Neural progenitor cell (in vitro differentiated cells): ENCODE measurements at places on chromosomes 5 and 9. TPM values are rescaled to one million over a fixed set of nuclear protein-coding genes. Genes with fewer than 3 reads are reported as not detected.

The NTRK2 gene
- total RNA-seq, result 0.02 and 0.03 TPM in 2 replicates

The LRRTM2 gene
- not detected in 2 replicates for total RNA-seq

The GGTA1 gene
- not detected in 2 replicates for total RNA-seq

The PDE4D gene
- 2.0 and 2.3 TPM in 2 replicates for total RNA-seq

The TERT gene
- total RNA-seq, result 2.4 and 14.8 TPM in 2 replicates

The STPG3 gene
- total RNA-seq, result not detected in 2 replicates

The CENPK gene
- total RNA-seq, result 73.7 and 134 TPM in 2 replicates

DNA sequence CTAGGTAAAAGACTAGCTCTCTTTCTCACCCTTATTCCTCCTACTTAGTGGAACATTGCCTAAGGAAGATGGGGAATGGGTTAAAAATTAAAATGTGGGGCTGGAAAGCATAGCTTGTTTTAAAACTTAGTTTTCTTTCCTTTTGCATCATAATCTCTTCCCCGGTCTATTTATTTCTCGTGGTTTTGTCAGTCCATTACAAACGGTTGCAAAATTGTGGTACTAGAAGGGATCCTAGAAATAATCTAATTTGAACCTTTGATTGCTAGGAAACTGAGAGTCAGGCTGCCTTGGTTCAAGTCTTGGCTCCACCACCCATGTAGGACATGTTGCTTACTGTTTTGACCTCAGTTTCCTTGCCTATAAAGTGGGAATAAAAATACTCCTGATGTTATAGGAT lies 1.3 kb downstream of the IL31RA start:
- no peak for DNase-seq
- H3K4me1 ChIP-seq, result no peaks in the 10 kb centered on the region
- H3K27me3 ChIP-seq, result no peaks in the 10 kb centered on the region
- H3K36me3 ChIP-seq, result no peaks in the 10 kb centered on the region

DNA sequence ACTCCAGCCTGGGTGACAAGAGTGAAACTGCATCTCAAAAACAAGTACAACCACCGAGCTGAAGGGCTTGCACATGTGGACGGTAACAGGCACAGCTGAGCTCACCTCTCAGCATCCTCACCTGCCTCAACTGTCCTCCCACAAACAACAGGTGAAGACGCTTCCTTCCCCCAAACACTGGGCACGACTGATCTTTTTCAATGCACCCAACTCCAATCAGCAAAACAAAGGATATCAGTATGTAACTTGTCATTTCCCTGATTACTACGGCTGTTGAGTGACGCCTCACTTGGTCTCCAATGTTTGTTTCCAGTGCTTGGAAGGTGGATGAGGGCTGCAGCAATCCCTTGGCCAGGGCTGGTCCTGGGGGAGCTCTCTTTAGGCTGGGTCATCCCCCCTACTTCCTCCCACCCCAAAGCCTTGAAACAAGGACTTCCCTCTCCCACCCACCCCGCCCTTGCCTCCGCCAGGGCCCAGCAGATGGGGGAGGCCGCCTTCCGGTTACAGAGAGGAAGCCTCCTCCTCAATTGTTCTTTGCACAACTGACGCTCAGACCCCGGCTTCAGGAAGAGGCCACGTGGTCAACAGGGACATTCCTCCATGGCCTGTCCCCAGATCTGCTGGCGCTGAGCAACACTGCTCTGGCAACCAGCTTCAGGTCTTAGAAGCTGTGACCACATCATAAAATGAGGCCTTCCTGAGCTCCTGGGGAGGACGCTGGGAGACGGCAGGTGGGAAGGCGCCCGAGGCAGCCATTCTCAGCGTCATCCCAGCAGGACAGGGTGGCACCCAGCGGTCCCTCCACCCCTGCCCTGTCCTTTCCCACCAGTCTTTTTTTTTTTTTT lies 5.9 kb downstream of the FAM78A start:
- no peak overlapping the region for H3K4me3 ChIP-seq
- H3K27ac ChIP-seq, result no peak overlapping the region
- H3K4me1 ChIP-seq, result peaks cover 14% of the 10 kb centered on the region
- H3K27me3 ChIP-seq, result peaks cover 14% of the 10 kb centered on the region
- no peaks in the 10 kb centered on the region for H3K36me3 ChIP-seq
- no peak for DNase-seq

GRCh38 chr9:106829666-106830408 lies 33.1 kb upstream of the ZNF462 start:
- no peak for DNase-seq
- no peaks in the 10 kb centered on the region for H3K4me1 ChIP-seq
- H3K36me3 ChIP-seq, result no peaks in the 10 kb centered on the region
- no peak overlapping the region for H3K4me3 ChIP-seq
- H3K27ac ChIP-seq, result no peak overlapping the region

DNA sequence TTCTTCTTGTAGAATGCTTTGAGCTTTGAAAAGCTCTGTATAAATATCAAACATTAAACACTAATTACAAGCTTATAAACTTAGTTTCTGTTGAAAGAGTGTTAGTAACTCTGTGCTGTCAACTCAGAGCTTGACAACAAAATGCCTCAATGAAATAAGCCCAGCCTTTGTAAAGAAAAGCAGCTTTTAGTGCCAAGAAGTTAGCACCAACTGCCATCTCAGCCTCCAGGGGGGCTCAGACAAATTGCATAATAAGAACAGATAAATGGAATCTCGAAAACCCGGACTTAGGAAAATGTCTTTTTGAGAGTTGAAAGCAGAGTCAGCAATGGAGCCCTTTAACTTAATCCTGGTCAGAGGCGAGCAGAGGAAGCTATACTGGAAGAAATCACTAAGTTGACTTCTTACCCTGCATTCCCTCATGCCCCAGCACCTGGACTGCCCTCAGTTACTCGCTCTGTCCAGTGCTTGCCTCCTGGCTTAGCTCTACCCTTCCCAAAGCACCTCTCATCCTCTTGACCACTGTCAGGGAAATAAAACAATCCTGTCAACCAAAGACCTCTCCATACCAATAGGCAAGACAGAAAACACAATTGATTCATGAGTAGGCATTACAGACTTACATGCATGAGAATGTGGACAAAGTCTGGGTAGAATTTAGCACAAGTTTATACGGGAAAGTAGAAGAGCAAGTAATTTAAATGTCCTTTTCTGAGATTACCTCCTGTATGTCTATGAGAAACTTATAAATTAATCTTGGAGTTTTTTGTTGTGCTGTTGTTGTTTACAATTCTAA lies 352.7 kb downstream of the ZNF608 start:
- no peak overlapping the region for H3K27ac ChIP-seq
- peak; percentile 15 for DNase-seq
- H3K36me3 ChIP-seq, result no peaks in the 10 kb centered on the region
- peaks cover 41% of the 10 kb centered on the region for H3K27me3 ChIP-seq
- no peak overlapping the region for H3K4me3 ChIP-seq

GRCh38 chr9:105126226-105126625 lies 118.2 kb upstream of the SLC44A1 start:
- peak; percentile 54 for DNase-seq
- H3K4me1 ChIP-seq, result peaks cover 6% of the 10 kb centered on the region
- H3K27ac ChIP-seq, result peak overlapping the region; percentile 82
- H3K4me3 ChIP-seq, result no peak overlapping the region

DNA sequence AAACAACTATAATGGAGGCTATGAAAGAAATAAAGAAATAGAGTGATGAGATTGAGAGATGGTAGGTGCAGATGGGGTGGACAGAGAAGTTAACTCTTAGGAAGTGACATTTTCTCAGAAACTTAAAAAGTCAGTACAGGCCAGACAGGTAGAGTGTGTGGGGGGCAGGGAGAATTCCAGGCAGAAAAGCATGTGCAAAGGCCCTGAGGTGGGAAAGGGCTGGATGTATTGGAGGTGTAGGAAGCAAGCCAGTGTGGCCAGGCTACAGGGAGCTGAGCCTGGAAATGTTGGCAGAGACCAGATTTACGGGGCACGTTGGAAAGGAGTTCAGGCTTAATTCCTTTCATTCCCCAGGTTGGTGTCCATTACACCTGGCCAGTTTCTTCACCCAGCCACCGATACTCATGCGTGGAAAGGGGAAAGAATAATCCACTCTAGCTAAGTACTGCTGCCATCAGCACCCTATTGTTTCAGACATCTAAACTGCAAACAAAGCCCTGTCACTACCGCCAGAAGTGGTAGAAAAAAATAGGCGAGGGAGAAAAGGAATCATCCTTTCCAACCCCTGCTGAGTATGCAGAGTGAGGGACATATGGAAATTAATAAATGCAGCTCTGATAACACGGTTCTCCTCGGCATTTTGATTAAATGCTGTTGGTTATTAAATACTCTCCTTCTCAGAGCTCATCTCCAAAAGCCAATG lies 116.8 kb upstream of the GPR151 start:
- H3K4me3 ChIP-seq, result no peak overlapping the region
- no peaks in the 10 kb centered on the region for H3K36me3 ChIP-seq
- H3K27me3 ChIP-seq, result no peaks in the 10 kb centered on the region
- peak overlapping the region; percentile 34 for H3K27ac ChIP-seq

DNA sequence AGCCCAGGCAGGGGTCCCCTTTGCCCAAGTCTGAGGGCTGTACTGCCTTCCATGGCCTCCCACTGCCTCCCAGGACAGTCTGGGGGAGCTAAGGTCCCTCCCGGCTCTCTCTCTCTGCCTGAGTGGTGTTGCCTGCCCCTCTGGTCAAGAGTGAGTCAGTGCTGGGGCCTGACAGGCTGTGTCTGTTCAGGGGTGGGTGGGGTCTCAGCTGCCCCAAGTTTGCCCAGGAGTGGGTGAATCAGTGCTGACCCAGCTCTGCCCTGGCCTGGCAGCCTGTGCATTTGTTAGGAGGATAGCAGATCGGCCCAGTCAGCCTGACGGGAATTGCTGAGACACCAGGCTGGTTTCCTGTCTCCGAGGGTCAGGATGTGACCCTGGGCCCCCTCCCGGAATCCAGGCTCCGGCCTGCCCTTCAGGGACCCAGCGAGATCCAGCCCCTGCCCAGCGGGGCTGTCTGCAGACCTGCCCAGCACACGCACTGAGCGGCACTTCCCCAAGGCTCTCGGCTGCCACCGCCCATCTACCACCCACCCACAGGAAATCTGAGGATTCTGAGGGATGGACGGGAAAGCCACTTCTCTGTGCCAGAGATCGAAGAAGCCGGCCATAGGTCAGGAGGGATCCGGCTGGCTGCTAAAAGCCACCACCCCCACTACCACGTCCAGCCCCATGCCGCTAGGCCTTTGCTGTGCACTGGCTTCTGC lies 15.9 kb downstream of the ENG start:
- H3K36me3 ChIP-seq, result no peaks in the 10 kb centered on the region
- DNase-seq, result no peak
- no peak overlapping the region for H3K4me3 ChIP-seq
- H3K27me3 ChIP-seq, result no peaks in the 10 kb centered on the region
- no peak overlapping the region for H3K27ac ChIP-seq

GRCh38 chr9:127979333-127980059 lies 1.3 kb downstream of the EEIG1 start:
- H3K4me1 ChIP-seq, result peaks cover 42% of the 10 kb centered on the region
- DNase-seq, result peak; percentile 68

- H3K27me3 ChIP-seq, result no peaks in the 10 kb centered on the region
- no peak overlapping the region for H3K4me3 ChIP-seq
- peak; percentile 15 for DNase-seq
- no peaks in the 10 kb centered on the region for H3K4me1 ChIP-seq
Measured at GRCh38 chr5:107011605-107012004, 659.1 kb downstream of the EFNA5 start.
